Activated CD4-positive, alpha-beta T cell treated with anti-CD3 and anti-CD28 coated beads, Interleukin-2, amount 10 ng/mL, durations not matched to agents 7 days and 5 days (primary cell): ENCODE measurements at places on chromosomes 6 and 20. TPM values are rescaled to one million over a fixed set of nuclear protein-coding genes. Genes with fewer than 3 reads are reported as not detected.

The DLGAP4 gene
- total RNA-seq: 29.5 TPM

The LST1 gene
- total RNA-seq: 33.3 TPM

The CARMIL1 gene
- 5.0 TPM for total RNA-seq

The SLC17A3 gene
- total RNA-seq: 0.75 TPM

The C6orf58 gene
- not detected for total RNA-seq

The EDN3 gene
- 0.22 TPM for total RNA-seq

The MRAP2 gene
- total RNA-seq: not detected

The LHFPL5 gene
- total RNA-seq: not detected

The ADGB gene
- total RNA-seq: not detected
